Osteoblast (primary cell): ENCODE measurements at places on chromosomes 1 and 21. TPM values are rescaled to one million over a fixed set of nuclear protein-coding genes. Genes with fewer than 3 reads are reported as not detected.

GRCh38 chr1:146036965-146037646 lies 15.6 kb upstream of the HJV start:
- DNase-seq: peak; percentile 72

DNA sequence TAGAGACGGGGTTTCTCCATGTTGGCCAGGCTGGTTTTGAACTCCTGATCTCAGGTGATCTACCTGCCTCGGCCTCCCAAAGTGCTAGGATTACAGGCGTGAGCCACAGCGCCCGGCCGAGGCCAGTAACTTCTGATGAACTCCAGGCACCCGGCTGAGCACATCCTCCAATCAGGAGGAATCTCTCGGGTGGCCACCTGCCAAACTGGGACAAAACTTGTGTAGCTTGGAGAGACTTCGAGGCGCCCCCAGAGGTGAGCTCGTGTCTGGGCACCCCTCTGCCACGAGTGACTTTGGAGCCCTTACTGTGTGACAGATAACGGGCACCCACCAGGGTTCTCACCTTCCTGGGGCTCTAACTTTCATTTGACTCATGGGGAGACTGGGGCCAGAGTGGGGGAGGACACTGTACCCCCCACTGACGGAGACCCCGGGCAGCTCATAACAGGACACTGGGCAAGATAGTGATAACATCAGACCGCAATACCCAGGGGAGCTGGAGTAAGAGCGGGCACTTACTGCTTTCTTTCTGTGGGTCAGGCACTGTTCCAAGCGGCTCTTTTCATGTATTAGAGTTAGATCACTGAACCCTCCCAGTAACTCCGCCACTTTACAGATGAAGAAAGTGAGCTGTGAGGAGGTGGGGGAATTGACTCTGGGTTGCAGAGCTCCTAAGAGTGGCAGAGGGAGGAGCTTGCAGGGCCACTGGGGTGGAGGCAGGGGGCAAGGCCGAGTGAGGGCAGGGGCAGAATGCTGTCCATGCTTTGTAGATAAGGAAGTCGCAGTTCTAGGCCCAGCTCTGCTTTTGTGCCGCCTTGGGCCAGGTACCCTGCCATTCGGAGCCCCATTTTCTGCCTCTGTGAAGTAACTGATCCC lies 1.9 kb upstream of the PADI2 start:
- DNase-seq: peak; percentile 90

DNA sequence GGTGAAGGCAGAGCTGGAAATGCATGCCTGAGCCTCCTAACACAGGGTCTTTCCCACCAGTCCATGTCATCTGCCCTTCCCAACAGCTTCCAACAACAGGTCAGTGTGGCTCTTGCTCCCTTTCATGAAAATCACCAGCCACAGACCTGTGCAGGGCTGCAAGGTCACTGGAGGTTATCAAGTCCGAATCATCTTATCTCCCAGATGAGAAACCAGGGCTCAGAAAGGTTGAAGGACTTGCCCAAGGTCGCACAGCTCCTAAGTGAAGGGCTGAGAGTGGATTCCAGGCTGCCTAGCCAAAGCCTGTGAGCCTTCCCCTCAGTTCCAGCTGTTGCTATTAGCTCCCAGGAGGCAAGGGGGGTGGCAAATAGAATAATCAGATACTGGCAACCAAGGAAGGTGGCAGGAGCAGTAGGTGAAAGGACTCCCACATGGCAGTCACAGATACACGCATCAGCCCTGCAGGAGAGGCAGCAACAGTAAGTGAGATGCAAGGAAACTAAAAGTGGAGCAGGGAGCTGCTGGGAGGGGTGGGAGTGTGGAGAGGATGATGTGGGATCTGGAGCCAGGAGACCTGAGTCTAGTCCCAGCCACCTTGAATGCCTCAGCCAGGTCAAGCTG lies 74.2 kb downstream of the SSBP3 start:
- no peak for DNase-seq

GRCh38 chr1:15326691-15327588 lies 79.9 kb downstream of the FHAD1 start:
- no peak for DNase-seq

GRCh38 chr1:22275626-22276395 lies 132.9 kb upstream of the WNT4 start:
- DNase-seq: peak; percentile 97

DNA sequence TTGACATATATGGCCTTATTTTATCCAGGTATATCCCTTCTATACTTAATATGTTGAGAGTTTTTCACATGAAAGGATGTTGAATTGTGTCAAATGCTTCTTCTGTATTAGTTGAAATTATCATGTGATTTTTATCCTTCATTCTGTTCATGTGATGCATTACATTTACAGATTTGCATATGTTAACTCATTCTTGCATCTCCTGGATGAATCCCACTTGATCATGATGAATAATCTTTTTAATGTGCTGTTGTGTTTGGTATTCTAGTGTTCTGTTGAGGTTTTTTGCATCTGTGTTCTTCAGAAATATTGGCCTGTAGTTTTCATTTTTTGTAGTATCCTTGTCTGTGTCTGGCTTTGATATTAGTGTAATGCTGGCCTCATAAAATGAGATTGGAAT lies 138.3 kb upstream of the GPR52 start:
- no peak for DNase-seq

DNA sequence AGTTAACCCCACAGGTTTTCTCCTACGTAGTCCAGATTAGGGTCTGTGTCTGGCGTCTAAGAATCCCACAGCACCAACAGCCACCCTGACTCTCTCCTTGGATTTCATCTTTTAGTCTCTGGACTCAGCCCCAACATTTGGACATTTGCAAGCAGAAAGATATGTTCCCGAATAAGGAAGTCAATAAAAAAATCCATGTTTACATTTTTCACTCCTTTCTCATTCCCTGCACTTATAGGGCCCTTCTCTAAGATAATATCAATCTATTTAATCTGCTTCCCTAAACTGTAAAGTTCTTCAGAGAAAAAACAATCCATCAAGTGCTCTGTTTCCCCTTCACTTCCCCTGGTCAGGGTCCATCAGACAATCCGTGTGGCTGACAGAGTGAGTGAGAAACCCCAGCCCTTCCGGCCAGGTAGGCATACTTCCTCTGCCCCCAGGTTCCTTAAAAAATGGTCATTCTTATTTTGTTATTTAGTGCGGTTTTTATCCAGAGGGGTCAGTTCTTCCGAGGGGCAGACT lies 105.9 kb upstream of the CDC42BPA start:
- DNase-seq: no peak

GRCh38 chr1:206568256-206568655 lies 44.0 kb downstream of the EIF2D start:
- peak; percentile 94 for DNase-seq

GRCh38 chr1:96498744-96499340 lies 222.7 kb upstream of the PTBP2 start:
- DNase-seq: no peak

- DNase-seq: no peak
These were observed 19.8 kb downstream of the CAMTA1 start for GRCh38 chr1:6805004-6805416.

DNA sequence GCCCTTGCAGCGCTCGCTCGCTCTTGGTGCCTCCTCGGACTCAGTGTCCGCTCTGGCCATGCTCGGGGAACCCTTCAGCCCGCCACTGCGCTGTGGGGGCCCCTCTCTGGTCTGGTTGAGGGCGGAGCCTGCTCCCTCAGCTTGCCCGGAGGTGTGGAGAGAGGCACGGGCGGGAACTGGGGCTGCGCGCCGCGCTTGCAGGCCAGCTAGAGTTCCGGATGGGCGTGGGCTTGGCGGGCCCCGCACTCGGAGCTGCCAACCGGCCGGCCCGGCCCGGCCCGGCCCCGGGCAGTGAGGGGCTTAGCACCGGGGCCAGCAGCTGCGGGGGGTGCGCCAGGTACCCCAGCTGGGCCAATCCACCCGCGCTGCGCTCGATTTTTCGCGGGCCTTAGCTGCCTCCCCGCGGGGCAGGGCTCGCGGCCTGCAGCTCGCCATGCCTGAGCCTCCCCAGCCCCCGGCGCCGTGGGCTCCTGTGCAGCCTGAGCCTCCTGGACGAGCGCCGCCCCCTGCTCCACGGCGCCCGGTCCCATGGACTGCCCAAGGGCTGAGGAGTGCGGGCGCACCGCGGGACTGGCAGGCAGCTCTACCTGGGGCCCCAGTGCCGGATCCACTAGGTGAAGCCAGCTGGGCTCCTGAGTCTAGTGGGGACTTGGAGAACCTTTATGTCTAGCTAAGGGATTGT lies 217.0 kb upstream of the PKN2 start:
- no peak for DNase-seq

- DNase-seq: no peak
These were observed 127.2 kb upstream of the GREM2 start for GRCh38 chr1:240739139-240739538.

DNA sequence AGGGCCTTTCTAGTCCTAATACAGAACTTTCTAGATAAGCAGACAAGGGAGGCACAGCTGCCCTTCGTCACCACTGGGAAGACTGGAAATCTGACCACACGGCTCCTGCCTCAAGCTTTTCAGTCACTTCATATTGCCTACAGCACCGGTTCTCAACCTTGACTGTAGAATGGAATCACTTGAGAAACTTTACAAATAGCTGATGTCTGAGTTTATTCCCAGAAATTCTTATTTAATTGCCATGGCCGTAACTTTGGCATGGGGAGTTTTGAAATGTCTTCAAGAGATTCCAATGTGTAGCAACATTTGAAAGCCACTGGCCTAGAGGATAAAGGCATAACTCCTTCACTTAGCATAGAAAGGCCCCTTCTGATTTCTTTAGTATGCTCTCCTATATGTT lies 42.4 kb upstream of the STMN1 start:
- no peak for DNase-seq

DNA sequence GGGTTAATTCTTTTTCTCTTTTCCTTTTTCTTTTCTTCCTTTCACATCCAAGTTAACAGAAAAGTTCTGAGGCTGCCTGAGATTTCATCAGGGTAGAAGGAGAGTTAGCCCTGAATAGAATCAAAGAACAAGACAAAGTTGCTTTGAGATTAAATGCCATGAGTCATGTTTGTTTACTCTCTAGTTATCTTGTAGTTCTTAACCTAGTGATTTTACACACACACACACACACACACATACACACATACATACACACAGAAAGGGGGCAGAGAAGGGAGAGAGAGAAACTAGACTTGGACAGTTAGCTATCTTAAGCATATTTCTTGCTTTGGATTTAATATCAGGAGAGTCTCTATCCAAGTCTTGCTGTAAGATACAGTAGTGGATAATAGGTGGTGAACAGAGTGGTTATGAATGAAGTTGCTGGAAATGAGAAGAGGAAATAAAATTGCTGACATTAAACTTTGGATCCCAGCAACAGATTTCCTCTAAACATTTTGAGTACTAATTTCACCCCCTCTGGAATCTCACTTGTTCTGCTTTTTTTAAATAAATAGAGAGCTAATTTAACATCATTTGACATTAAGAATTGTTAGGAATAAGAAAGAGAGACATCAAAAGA lies 19.9 kb downstream of the PLA2G4A start:
- no peak for DNase-seq

GRCh38 chr1:65541865-65542264 lies 121.4 kb downstream of the LEPR start:
- DNase-seq: no peak

DNA sequence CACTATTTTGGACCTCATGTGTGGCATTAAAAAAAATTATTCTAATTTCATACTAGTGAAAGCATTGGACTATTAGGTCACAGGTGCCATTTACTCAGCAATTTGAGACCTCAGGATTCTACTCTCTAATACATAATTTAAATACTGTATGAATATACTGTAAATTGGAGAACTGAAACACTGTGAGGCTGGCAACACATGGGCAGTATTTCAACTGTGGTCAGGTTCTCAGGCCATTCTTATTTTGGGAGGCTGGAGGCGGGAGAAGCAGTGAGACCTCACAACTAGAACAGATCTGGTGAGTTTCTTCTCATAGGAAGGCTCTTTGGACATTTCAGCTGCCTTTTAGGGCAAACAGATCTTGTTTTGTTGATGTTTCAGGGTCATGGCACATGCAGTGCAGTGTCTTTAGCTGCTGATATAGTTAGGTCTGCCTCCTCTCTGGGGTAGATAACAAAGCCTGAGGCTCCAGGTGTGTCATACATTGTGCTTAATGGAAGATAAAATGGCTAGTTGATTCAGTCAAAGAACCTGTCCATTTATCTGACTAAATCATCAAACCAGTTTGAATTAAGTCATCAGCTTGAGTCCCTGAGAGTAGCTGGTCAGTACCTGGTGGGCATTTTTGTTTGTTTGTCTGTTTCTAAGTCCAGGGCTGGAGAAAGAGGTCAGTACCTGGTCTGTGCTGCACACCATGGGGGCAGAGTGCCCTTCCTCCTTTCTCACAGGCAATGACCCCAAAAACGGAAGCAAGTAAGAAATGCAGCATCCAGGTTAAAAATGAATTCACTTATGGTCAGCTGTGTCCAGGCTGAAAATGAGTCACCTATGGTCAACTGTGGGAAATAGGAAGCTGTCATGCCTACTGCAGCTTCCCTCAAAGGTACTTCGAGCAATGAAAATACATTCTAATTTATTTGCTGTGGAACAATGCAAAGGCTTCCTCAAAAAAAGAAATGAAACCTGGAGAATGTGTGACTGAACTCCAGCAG lies 216.2 kb downstream of the SDCCAG8 start:
- DNase-seq: peak; percentile 88

DNA sequence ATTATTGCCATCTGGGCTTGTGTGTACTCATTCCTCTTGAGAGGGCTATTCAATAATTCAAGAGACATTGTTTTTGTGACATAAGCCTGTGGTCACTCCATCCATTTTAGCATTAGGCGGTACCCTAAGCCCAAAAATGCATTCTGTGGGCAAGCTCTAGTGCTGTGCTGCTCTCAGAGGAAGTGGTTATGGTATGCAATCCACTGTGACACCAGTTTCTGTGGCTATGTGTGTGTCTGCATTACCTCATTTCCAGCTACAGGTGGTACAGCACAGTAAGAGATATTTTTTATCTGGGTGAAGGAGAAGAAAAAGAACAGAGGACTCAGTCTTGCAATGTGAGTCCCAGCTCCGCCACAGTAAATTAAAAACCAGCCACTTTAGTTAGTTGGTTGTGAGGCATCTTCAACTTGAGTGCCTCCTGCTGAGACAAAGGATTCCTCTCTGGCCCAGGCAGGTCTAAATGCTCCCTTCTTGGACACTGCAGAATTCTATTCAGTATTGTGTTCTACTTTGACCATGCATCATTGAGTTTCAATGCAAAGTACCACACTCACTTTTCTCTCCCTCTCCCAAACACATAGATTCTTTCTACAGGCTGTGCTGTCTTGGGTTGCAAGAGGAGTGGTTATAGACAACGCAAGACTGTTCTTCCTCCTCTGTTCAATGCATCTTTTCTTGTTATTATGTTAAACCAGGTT lies 777.8 kb upstream of the BRINP3 start:
- no peak for DNase-seq

MR1 gene
- total RNA-seq: 29.3 and 33.0 TPM in 2 replicates

EPRS1 gene
- 203 and 218 TPM in 2 replicates for total RNA-seq

INSRR gene
- total RNA-seq: 0.29 and 0.36 TPM in 2 replicates

H6PD gene
- 45.1 and 51.4 TPM in 2 replicates for total RNA-seq

C1QA gene
- total RNA-seq: 1.1 TPM in 1 of 2 replicates, not detected in the other

XKR8 gene
- 9.4 and 12.7 TPM in 2 replicates for total RNA-seq

ALG14 gene
- 1.4 and 2.7 TPM in 2 replicates for total RNA-seq
